ENCODE measurements at places on chromosomes 13 and 19.

- DNase-seq: no peak
Observed at GRCh38 chr19:43634872-43635560, 4.6 kb downstream of the CADM4 start.

DNA sequence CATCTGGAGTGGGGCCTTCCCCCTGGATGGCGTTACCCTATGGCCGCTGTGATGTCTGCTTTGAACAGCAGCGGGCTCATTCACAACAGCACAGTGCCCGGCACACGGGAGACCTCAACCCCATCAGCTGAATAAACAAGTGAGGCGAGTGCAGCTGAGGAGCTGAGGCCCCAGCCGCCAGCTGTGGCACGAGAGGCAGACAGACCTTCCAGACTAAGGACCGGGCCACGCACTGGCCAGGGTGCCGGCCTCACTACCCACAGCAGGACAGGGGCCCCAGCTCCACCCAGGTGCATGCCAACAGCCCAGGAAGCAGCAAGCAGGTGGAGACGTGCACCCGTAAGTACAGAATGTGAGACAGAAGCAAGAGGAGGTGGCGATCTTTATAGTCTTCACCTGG is 39.6 kb downstream of the STK24 start:
- no peak for DNase-seq

DNA sequence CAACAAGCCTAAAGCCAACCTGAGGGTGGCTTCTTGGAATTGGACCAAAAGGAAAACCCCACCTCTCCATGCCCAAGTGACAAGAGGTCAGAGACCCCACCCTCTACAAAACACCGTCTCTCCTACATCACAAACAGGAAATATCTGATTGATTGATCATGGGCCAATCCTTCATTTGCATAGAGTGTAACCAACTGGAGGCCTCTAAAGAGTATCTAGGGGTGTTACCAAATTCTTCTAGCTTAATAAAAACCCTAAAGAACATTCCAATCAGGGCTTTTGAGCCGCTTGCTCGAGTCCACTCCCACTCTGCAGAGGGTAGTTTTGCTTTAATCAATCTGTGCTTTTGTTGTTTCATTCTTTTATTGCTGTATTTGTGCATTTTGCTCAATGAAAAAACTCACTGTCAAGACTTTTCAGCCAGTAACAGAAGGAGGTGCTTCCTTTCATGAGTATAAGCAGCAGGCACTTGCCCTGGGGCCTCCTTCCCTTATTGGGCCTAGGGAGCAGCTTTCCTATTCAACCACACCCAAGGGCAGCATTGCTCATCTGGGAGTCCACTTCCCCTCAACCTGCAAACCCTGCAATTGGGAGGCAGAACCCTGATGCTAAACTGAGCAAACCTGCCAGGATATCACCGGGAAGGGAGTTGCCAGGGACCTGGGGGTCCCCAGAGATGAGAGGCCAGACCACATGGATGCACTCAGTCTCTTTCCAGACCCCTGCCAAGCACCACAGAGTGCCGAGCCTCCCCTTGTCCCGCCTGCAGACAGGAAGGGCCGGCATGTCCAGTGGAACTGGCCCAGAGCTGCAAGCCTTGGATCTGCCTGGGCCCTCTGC is 154.3 kb upstream of the VSTM2B start:
- DNase-seq: no peak

GRCh38 chr13:21541271-21541670 is 62.7 kb downstream of the MICU2 start:
- DNase-seq: no peak

GRCh38 chr13:96822895-96823294 is 171.4 kb downstream of the OXGR1 start:
- no peak for DNase-seq

DNA sequence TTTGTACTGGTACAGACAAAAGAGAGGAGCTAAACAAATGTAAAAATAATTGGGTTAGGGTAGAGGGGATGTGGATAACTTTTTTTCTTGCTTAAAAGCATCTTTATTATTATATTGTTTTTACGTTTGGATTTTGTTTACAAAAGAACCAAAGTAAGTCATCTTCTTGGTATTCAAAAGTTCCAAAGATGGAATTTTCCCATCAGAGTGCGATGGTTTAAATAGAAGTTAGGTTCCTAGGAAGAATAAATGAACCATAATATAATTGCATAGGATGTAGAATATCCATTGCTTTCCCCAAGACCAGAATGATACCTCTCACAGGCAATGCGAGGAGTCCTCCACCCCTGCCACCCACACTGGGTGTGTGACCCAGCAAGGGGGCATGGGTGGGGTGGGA is 99.4 kb upstream of the RNF113B start:
- DNase-seq: no peak

DNA sequence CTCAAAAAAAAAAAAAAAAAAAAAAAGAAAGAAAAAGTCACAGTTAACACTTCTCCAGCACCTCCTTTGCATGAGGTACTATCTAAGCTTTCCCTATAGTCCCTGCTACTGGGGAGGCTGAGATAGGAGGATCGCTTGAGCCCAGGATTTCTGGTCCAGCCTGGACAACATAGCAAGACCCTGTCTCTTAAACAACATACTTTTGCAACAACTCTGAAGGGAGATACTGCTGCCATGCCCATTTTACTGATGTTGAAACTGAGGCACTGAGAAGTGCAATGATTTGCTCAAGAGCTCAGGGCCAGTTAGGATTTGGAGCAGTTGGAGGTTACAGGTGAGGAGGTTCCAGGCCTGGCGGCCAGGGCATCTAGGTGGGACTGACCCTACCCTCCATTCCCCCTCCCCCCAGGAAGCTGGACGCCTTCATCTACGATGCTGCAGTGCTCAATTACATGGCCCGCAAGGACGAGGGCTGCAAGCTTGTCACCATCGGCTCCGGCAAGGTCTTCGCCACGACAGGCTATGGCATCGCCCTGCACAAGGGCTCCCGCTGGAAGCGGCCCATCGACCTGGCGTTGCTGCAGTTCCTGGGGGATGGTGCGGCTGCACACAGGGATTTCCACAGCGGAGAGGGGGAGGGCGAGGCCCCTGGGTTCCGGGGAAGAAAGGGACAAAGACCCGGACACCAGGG is 4.3 kb upstream of the GRWD1 start:
- DNase-seq: no peak

GRCh38 chr13:45196622-45197021 is 4.2 kb downstream of the KCTD4 start:
- no peak for DNase-seq

- no peak for DNase-seq
Observed at GRCh38 chr13:18949489-18949761, 232.2 kb downstream of the TUBA3C start.

DNA sequence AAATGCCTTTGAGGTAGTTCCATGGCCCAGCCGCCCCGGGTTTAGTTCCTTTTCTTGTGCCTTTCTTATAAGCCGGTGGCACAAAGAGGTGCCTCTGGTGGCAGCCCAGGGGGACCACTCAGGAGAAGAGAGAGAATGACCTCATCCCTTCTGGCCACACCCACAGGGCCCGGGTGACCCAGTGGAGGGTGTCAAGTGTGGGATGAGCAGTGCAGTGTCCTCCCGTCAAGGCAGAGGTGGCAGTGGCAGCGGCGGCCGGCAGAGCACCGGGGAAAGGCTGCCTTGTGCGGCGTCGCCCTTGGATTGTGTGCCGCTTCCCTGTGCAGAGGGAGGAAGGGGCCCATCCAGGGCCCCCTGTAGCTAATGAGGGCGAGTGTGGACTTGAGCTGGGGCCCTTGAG is 47.9 kb downstream of the KDM4B start:
- no peak for DNase-seq

DNA sequence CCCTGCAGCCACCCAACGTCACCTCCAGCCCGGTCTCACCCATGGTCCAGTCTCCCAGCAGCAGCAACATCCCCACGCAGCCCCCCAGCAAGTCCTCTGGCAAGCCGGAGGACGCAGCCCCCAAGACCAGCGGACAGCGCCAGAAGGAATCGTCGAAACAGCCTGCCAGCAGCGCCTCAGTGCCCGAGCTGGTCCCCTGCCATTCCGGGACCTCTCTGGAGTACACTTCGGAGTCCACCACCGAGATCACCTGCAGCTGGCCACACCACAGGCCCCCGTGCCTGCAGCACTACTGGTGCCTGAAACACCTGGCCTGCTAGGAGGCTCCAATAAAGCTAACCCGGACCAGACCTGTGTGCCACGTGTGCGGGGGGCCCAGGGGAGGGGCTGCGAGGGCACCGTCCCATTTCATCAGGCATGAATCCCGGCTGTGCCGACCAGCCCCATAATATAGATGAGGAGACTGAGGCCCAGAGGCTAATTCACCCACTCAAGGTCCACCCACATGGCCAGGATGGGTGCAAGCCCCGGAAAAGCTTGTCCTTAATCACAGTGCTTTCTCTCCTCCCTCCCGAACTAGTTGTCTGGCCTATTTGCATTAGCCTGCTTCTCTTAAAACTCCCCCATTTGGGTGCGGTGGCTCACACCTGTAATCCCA is 6.7 kb downstream of the REEP6 start:
- no peak for DNase-seq

GRCh38 chr13:114161644-114162532 is 17.2 kb upstream of the CFAP97D2 start:
- DNase-seq: no peak

- DNase-seq: no peak
Observed at GRCh38 chr13:24209138-24209537, 48.6 kb downstream of the SPATA13 start.

- DNase-seq: no peak
Observed at GRCh38 chr13:76879203-76879882, 6.9 kb downstream of the KCTD12 start.

- no peak for DNase-seq
Observed at GRCh38 chr13:51683597-51683996, 99.3 kb downstream of the WDFY2 start.

DNA sequence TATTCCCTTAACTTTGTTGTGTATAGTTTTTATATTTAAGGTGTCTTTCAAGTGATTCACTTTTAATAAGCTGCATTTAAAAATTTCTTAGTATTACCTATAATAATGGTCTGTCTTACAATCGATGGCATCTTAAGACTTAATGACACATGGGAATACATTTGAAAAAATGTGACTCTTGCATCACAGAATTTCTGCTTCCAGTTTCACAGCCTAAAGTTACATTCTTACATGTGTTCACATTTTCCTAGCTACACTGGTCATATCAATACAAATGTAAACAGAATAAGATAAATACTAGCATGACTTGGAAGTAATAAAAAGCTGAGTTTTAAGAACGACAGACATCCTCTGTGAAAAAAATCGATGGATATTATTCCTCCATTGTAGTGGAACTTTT is 1597.1 kb upstream of the MIR17HG start:
- DNase-seq: no peak

GRCh38 chr13:34039678-34040077 is 221.7 kb downstream of the RFC3 start:
- no peak for DNase-seq

DNA sequence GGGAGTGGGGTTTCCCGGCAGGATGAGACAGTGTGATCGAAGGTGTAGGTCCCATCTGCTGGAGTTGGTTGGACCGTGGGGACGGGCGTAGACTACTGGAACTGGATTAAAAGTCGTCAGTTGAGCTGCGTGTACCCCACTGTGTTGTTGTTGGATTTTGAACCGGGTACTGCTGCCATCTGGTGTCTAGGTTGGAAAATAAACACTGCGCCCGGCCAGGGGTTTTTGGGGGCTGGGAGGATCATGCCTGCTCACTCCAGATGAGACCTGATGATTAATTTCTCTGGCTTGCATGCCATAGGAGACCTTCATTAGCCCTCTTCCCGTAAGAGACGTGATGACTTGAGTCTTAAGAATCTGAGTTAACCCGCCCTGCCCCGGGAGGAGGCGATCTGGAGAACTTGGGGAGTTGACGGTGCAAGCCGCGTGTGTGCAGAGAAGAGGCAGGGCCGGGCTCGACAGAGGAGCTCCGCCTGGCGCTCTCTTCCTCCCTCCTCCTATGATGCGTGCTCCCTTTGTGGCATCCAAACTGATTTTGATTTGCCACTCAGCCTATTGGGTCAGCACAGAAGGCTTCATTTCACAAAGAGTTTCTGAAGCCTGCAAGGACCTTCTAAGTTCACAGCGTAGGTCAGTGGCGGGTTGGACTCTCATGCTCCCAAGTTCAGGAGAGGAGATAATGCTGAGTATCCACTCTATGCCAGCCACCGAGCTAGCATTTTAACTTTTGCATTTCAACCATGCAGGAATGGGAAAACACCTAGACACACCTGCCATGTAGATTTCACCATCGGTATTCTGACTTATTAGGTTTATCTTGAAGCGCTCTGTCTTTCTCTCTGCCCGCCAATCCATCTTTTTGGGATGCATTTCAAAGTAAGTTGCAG is 2.7 kb downstream of the UHRF1 start:
- DNase-seq: no peak

DNA sequence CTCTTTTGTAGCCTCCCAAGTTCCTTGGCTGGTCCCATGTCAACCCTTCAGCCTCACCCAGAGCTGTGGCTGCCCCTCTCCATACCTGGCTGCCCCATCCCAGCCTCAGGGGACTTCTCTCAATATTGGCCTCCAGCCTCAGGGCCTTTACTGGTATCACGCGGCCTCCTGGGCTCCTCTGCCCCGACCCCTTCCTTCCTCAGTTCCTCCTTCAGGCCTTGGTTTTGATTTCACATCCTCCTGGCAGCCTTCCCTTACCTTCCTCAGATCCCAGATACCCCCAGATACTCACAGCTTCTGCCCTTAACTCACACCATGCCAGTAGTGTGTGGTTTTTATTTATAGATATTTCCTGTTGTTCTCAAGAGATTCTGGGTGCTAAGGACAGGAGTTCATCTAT is 12.8 kb upstream of the SCN1B start:
- no peak for DNase-seq

DNA sequence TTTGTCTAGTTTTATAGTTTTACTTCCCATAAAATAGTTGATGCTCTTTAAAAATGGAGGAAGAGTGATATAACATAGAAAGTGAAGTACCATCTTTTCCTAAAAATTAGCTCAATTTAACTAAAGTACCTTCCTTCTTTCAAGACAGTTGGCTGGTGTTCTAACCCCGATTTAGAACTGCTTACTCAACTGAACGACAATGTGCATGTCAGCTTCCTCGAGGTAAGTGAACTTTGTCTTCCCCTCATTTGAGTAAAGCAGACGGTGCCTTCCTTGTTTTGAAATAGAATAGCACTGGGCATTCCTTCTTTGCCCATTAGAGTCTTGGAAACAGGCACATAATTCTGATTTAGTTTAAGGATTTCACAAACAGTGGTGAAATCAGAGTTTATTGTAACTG is 1519.2 kb downstream of the EFNB2 start:
- DNase-seq: no peak

DNA sequence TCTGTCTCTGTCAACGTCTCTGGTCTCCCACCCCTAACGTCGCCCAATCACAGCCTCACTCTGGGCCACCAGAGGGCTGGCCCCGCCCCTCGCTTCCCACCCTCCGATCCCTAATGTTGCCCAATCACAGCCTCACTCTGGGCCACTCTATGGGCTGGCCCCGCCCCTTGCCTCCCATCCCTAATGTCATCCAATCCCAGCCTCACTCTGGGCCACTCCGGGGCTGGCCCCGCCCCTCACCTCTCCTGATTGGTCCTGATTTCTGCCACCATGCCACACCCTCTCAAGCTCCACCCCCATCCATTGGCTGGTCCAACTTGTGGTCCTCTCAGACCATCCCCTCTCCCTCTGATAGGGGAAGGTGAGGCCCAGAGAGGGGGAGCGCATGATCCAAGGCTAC is 24.9 kb downstream of the CELF5 start:
- no peak for DNase-seq

Data from NCI-H1436 treated with DMSO at 0.1 percent for 48 hours (cell line).